ENCODE measurements at places on chromosomes 2 and 18. TPM values are rescaled to one million over a fixed set of nuclear protein-coding genes. Genes with fewer than 3 reads are reported as not detected.

RNF125 gene
- total RNA-seq, result 0.33 TPM

WNT10A gene
- total RNA-seq, result not detected

CCDC150 gene
- total RNA-seq, result 3.9 TPM

ACTR1B gene
- total RNA-seq, result 69.9 TPM

TUBA3E gene
- total RNA-seq, result not detected

POMC gene
- total RNA-seq, result 0.66 TPM

CYP27A1 gene
- 40.6 TPM for total RNA-seq

LYG2 gene
- total RNA-seq, result not detected

PDE1A gene
- 6.7 TPM for total RNA-seq

Measured in fibroblast of lung (primary cell).